ENCODE measurements at places on chromosomes 3 and 15.

GRCh38 chr3:149958171-149958796 lies 12.4 kb downstream of the PFN2 start:
- no peak for DNase-seq

DNA sequence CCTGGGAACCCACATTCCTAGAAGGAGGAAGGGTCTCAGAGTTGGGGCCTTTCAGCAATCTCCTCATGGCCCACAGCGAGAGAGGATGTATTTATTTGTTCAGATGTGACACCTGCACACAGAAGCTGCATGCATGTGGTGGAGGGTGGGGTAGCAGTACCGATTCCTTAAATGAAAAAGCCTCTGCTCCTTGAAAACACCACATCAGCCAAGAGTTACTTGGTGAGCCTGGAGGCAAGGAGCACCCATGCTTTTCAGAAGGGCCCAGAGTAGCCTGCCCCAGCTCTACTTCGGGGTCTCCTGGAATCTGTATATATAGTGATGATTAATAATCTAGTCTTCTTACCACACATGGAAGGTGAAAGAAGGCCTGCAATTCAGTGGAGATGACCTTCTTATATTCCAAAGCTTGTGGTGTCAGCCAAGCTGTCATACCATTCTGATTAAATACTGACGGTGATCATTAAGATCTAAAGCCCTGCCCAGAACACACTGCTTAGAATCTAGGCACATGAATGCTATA lies 33.5 kb downstream of the SEMA6D start:
- DNase-seq, result no peak

DNA sequence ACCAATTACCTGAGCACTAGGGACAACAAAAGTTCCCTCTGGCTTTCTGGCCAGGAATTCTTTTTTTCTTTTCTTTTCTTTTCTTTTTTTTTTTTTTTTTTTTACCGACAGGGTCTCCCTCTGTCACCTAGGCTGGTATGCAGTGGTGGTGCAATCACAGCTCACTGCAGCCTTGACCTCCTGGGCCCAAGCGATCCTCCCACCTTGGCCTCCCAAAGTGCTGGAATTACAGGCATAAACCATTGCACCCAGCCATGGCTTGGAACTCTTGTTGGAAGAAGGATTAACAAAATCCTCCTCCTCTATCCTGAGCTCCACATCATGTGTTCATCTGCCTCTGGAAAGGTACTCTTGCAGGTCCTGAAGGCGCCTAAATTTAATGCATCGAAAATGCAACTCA lies 2.9 kb upstream of the LTF start:
- DNase-seq, result no peak

- no peak for DNase-seq
Measured at GRCh38 chr3:117355566-117355965, 646.0 kb downstream of the TUSC7 start.

GRCh38 chr3:11379824-11380701 lies 107.9 kb downstream of the ATG7 start:
- no peak for DNase-seq

DNA sequence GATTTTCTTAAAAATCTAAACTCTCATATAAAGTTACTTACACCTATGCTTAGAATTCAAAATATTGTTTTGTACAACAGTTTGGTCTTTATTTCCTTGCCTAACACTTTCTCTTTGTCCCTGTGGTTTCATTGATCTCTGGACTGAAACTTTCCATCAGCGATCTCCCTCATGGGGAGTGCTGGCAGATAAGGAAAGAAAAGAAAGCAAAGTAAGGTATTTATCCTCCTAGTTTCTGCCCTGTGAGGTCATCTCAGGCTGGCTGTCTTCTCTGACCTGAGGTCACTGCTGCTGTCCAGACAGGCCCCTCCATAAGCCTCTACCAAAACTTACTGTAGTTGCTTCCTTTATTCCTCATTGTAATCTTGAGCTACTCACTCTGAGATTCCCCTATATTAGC lies 57.9 kb upstream of the EPHA6 start:
- no peak for DNase-seq

- DNase-seq, result no peak
Measured at GRCh38 chr3:131630807-131631206, 128.0 kb upstream of the MRPL3 start.

DNA sequence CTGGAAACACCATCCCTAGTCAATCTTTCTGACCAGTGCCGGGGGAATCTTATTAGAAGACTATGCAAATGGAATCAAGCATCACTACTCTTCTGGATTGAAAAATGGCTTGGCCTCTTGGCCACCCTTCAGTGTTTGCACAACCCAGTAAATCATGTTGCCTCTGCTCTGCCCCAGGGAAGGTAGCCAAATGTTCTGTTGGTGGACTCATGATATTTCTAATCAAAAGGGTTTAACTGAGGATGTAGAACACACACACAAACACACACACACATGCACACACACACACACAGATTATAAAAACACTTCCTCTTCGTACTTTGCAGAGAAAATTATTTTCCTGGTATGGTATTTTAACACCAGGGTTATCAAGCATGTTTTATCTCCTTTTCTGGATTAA lies 7.9 kb downstream of the RBP2 start:
- no peak for DNase-seq

DNA sequence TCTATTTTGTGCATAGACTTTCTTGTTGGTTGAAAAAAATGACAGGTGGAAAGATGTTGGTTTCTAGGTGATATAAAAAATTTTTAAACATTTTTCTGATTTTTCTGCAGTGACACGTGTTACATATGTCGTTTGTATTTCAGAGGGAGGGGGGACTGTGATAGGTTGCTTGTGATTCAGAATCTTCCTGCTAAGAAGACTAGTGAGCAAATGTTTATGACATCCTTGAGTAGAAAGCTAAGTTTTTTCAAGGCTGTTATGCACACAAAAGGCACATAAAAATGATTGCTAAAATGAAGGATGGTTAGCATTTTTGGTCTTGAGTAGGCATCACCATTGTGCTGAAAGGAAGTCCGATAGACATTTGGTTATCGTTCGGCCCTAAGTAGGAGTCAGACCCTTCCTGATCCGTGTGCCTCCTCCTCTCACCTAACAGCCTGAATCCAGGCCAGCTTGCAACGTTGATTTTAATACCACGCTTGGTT lies 1.5 kb downstream of the ZNF639 start:
- no peak for DNase-seq

GRCh38 chr3:139987908-139988307 lies 52.9 kb downstream of the CLSTN2 start:
- DNase-seq, result no peak

- peak; percentile 83 for DNase-seq
Measured at GRCh38 chr3:13414040-13414729, 5.9 kb downstream of the NUP210 start.

DNA sequence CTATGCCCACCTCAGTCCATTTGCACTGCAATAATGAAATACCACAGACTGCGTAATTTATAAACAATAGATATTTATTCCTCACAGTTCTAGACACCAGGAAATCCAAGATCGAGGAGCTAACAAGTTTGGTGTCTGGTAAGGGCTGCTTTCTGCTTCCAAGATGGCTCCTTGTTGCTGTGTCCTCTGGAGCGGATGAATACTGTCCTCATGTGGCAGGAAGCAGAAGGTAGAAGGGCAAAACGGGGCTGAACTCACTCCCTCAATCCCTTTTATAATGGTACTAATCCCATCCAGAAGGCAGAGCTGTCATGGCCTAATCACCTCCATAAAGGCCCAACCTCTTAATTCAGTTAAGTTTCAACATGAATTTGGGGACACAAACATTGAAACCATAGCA lies 75.3 kb downstream of the P2RY1 start:
- DNase-seq, result no peak
